SW 1271 (cell line): ENCODE measurements at places on chromosomes 13 and 19.

DNA sequence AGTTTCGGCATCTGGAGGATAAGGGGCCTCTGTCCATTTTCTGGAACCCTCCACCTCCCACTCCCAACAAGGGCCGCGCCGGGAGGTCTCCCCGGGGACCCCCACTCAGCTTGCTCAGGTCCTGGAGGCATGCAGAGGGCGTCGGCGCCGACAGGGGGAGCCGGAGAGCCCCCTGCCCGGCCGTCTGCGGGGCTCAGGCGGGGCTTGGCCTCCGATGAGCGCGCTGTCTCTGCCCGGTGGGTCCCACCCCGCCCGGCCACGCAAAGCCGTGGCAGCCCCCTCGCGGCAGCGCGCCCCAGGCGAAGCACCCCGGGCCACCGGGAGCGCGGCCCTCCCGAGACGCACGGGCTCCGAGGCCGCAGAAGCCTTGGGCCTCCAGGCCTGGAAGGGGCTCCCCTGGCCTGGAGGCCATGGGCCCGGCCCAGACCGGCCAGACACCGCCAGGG lies 149.7 kb upstream of the ZNF536 start:
- no peak for DNase-seq

GRCh38 chr13:29493796-29494195 lies 101.7 kb downstream of the SLC7A1 start:
- DNase-seq: no peak

DNA sequence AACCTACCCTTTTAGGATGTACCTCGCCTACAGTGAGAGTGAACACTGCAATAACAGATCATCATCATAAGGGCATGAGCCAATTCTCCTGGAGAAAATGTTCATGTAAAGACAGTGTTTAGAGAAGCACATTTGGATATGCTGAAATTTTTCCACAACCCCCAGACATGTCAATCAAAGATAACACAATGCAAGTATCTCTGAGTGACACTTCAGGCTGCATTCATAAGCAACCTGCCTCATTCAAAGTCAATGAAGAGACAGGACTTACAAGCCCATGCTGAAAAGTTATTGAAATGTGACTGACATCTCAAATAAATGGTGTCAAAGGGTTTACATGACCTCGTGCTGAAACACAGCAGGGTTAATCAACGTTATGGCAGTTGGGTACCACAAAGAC lies 102.0 kb downstream of the PCDH9 start:
- DNase-seq: no peak

DNA sequence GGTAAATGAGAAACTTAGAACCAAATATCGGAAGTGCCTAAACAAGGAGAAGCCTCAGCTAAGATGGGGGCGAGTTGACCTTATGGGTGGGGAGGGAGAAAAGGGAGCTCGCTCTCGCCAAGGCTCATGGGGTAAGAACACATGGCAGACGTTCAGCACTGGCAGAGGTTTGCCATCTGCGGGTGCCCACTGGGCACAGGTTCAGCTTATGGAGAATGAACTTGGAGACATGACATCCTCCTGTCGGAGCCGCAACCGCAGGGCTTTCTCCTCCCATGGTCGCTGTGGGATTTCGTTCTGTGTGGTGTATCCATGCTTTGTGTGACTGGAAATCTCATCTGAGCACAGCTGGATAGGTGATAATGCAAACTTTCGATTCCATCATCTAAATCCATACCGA lies 36.1 kb upstream of the PEPD start:
- no peak for DNase-seq

DNA sequence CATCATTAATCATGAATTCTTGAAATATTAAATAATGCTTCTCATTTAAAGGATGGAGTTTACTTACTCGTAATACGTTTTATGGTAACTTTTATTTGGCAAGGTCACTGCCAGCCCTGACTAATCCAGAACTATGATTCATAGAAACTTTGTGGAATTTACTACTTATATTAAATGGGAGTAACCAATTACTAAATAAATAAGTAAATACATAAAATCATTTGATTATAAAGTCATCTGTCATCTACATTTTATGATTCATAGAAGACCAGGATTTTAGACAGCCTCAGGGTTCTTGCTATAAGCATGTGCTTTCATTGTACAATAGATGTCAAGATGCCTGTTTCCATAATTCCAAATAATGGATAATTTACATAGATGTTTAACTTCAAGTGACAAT lies 611.1 kb downstream of the TBC1D4 start:
- no peak for DNase-seq
